ENCODE measurements at places on chromosomes 6 and 20.

GRCh38 chr6:44699082-44699481, 311.6 kb downstream of the CDC5L start:
- DNase-seq = no peak

- DNase-seq = no peak
These were observed 56.1 kb upstream of the LAMP5 start for GRCh38 chr20:9458138-9458796.

DNA sequence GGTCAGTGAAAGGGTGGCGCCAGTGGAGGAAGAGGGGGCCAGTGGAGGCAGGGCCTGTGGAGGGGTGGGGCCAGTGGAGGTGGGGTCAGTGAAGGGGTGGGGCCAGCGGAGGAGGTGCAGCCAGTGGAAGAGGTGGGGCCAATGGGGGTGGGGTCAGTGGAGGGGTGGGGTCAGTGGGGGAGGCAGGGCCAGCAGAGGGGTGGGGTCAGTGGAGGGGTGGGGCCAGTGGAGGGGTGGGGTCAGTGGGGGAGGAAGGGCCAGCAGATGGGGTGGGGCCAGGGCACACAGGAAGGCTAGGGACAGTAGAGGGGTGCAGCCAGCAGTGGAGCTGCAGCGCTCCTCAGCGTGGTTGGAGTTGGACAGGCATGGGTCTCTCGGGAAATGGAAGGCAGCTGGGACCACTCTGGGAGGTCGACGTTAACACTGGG, 18.7 kb downstream of the ADRM1 start:
- DNase-seq = no peak

GRCh38 chr6:35214869-35215664, 1.3 kb downstream of the SCUBE3 start:
- no peak for DNase-seq

GRCh38 chr6:44606504-44606903, 219.0 kb downstream of the CDC5L start:
- no peak for DNase-seq

DNA sequence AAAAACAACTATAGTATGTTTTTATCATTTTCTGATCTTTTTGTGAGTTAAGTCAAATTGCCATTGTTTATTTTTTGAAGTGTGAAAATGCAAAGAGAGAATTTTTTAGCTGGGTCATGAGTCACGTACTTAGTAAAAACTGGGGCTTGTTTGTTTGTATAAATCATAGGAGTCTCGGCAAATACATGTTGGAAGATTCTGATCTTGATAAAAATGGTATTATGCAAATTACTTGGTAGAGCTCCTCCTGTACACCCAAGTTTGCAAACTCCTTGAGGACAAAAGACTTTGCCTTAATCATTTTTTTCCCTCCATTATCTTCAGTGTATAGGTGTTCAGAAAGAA, 25.8 kb downstream of the TBPL1 start:
- DNase-seq = no peak

DNA sequence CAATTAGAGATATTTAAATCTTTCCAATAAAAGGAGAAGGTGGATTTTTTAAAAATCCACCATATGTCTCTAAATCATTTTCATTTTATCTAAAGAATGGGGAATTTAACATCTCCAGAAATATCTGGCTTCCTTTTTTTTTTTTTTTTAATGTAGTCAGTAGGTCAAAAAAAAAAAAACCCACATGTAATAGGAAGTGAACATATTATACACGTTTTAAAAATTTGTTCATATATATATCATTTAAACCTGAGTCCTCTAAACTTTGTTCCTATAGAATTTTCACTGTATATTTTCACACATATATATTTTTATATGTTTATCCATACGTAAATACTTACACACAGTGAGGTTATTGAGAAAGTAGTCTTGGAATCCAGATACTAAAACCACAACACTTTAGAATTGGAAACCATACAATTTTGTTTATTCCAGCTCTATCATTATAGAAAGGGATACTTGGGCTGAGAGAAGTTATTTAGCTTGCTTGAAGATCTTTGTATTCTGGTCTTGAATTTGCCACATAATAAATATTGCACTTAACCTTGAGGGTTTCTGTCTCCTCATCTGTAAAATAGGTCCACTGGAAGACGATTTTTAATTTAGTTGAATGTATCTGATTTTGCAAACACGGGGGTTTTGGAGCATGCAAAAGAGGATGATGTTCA, 62.1 kb upstream of the ZNF217 start:
- DNase-seq = no peak

DNA sequence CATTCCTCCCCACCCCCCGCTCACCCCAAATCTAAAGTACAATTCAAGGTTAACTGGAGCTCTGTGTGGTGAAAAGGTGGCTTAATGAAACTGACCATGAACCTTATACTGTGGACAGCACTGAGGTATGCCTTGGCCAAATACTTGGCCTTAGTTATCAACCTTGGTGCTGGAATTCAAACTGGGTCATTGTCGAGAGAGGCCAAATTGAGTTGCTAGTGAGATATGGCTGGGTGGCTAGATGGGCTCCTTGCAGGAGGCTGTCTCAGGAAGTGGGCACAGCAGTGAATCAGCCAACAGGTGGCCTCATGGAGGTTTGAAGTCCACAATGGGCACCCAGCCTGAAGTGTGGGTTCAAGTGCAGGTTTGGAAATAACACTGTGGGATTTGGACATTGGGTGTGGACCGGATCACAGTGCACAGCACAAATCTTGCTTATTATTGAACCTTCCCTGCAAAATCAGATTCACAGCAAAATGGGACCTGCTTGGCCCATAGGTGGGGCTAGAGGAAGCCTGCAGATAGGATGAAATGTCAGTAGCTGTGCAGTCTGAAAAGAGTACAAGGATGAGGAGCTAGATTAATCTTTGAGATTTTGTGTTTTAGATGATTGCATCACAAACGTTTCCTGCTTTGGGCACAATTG, 5.6 kb upstream of the BTBD3 start:
- DNase-seq = no peak

- DNase-seq = no peak
These were observed 14.9 kb upstream of the TTPAL start for GRCh38 chr20:44460795-44461141.

GRCh38 chr6:91895599-91896285, 1308.9 kb upstream of the MAP3K7 start:
- no peak for DNase-seq

GRCh38 chr6:24568683-24569082, 73.9 kb downstream of the ALDH5A1 start:
- no peak for DNase-seq

- DNase-seq = no peak
These were observed 59.0 kb downstream of the PFDN4 start for GRCh38 chr20:54266844-54267243.

- DNase-seq = no peak
These were observed 67.1 kb downstream of the REPS1 start for GRCh38 chr6:138920906-138921305.

DNA sequence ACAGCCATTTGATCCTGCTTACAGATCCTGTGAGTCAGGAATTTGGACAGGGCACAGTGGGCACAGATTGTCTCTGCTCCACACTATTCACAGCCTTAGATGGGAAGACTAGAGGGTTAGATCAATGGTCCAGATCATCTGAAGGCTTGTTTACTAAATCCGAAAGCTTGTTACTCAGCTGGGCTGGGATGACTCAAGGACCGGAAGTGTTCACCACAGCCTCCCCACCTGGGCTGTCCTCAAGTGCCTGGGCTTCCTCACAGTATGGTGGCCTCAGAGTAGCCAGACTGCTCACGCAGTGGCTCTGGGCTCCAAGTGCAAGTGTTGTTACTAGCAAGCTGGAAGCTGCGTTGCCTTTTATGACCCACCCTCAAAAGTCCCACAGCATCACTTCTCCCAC, 75.4 kb upstream of the INSM1 start:
- no peak for DNase-seq

GRCh38 chr6:93749191-93749590, 329.8 kb upstream of the EPHA7 start:
- DNase-seq = no peak

DNA sequence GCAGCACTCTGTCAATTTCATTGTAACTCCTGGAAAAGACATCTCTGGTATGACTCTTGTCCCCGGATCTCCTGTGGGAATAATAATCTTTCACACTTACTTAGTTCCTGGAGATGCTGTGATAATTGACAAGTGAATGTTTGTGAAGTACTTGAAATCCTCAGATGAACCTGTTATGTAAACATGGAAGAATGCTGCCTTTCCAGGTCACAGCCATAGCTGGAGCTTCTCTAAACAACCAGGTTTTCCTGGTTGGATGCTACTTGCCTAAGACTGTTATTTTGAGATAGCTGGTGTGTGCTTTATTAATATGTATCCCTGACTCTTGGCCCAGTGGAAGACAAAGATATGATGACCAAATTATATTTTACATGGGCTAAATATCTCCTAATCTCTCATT, 228.6 kb downstream of the KCNQ5 start:
- DNase-seq = no peak

- DNase-seq = no peak
These were observed 42.7 kb upstream of the EZR start for GRCh38 chr6:158861686-158862381.

DNA sequence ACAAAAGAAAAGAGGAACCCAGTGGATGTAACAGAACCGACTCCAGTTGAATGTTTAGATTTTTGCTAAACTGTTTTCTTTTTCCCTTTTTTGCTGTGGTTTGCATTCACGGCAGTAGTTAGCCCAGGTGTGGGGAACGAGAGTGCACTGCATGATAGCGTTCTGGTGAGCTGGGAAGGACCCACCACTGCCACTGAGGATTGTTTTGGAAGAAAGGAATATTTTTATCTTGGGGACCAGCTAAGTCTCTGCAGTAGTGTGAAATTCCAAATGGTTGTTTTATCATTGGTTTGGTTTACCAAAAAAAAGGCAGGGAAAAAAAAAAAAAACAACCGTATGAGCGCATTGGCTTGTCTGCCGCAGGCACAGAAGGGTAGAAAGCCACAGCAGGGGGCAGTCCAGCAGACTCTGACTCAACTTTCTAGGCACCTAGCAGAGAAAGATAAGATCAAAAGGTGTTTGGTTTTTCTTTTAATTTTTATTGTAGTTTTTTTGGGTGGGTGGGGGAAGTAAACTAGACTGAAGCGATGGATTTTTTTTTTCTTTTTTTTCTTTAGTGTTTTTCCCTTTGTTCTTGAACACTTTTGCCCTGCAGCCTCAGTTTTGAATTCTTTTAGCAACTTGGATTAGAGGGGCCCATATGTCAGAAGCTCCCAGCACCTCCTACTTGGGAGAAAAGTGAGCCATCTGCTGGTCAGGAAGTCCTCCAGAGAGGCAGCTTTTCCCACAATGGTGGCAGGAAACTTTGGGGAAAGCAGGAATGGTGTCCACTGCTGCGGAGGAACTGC, 13.5 kb upstream of the RAB5IF start:
- DNase-seq = peak; percentile 11

GRCh38 chr6:3265671-3266070, 6.9 kb downstream of the PSMG4 start:
- DNase-seq = no peak

DNA sequence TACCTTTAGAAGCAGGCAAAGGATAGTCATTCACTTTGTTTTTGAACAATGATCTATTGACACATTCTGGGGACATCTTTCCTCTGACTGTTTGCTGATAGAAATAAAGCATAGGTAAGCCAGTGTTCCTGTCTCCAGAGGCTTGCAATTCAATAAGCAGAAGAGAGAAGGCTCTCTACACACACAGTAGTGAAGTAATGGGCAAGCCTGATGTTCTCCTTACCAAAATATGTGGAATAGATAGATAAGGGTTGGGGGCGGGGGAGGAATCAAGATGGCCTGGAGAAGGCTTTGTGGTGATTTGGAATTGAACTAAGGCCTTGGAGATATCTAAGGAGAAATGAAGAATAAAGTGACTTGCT, 27.3 kb downstream of the PAQR8 start:
- no peak for DNase-seq

GRCh38 chr6:146861716-146862115, 262.9 kb downstream of the ADGB start:
- no peak for DNase-seq

- no peak for DNase-seq
These were observed 28.8 kb downstream of the PTPRT start for GRCh38 chr20:43160941-43161340.

DNA sequence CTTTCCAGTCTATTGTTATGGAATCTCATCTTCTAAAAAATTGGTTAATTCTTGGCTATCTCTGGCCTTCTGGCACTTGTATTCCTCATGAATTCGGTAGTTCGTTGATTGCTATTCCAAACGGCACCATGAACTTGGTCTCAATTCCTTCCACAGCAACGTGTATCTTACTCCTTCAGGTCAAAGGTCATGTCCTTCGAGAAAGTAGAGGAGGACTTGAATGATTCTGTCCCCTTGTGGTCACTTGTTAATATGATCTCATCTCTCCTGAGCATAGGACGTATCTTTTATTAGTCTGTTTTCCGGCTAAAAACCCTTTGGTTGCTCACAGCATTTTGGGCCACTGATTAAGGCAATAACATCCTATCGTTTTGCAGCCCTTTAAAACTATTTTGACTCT, 9.4 kb downstream of the TLDC2 start:
- DNase-seq = no peak

- DNase-seq = peak; percentile 45
These were observed 11.5 kb upstream of the SNHG17 start for GRCh38 chr20:38446441-38447209.

DNA sequence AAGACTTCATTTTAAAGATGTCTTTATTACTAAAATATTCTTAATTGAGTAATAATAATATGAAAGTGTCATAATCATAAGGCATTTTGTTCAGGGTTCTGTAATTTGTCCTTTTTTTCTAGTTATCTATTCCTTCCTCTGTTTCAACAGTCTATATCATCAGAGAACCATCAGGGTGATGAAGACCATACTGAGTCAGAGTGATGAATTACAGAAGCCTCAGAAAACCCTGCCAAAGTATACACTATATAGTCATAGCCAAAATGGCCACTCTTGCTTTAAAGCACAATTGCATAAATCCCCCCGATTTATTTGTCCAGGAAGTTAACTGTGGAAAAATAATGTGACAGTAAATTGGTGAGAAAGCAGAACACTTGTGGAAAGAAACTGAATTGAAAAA, 735.0 kb downstream of the EPHA7 start:
- DNase-seq = no peak

DNA sequence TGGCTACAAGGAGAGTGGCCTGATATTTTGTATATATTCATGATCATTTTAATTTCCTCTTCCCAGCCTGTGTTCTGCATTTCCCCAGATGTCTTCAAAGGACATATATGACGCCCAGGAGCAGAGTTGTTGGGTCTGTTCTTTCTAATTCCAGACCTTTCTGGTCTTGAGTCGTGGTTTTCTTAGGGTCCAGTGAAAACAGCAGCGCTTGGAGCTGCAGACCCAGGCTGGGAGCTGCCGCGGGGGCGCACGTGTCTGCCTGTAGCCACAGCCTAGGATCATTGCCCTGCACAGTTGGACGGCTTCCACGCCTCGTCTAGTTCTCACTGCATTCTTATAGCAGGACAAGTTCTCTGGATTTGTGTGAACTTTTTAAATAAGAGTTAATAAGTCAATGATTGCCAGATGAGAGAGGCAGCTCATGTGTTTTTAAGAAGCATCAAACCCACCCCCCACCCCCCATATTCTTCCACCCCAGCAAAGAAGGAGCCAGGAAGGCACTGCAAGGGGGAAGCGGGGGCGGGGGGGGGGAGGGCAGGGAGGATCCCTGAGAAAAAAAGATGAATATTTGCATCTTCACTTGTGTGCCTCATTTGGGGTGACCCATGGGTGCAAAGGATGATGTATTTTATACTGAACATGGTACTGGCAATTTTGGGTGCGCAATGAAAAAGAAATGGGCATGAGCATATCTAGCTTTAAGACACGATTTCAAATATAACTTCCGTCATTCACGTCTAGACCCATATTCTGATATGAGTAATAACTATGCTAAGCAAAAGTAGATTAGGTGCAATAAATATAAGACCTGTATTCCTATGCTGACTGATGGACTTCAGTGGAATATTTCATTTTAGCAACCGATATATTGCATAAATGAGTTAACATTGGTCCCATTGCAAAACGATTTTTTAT, 160.0 kb downstream of the TBXT start:
- DNase-seq = no peak

Data from nucleus accumbens (tissue), 56 donors.